Upper lobe of left lung (tissue), 6 donors: ENCODE measurements at places on chromosomes 3 and 15.

DNA sequence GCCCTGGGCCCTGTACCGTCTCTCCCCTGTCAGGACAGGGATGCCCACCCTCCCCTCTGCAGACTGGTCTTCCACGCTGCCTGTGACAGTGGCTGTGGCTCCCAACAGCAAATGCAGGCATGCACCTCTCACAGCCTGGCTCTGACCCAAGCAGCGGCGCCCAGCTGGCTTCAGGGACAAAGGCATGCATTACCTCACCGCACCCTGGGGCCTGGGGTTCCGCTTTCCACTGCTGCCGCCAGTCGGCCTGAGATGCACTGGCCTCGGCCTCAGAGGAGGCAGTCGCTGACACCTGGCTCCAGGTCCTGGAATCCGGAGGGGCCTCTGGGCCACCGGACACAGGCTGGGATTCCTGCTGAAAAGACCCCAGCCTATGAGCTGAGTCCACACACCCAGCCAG is 70.3 kb downstream of the SCN5A start:
- DNase-seq: peak; percentile 70
- H3K27ac ChIP-seq: no peak overlapping the region
- no peaks in the 10 kb centered on the region for H3K27me3 ChIP-seq
- H3K4me3 ChIP-seq: no peak overlapping the region
- H3K36me3 ChIP-seq: no peaks in the 10 kb centered on the region
- no peaks in the 10 kb centered on the region for H3K4me1 ChIP-seq

DNA sequence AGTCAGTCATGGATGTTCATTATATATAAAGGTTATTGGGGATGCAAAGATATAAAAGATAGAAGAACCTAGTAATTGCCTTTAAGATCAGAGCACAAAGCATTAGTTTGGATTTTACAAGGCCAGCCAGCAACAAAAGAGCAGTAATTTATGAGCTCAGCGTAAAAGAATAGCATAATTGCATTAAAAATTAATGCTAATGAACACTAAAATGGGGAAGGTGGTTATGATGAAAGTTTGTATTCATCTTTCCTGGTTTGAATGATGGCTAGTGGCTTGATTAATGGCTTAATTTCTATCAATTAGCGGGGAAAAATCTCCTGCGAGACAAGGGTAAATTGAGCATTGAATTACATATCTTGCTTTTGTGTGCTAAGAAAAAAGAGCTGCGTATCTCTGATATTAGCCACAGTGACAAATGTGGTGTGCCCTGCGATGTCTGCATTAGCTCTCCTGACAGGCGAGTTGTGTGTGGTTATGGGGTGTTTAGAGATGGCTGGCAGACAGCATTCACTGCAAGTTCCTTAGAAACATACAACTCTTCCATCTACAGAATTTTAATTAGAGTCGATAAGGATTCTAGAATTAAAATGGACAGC is 42.8 kb upstream of the MLF1 start:
- no peak overlapping the region for H3K4me3 ChIP-seq
- no peak for DNase-seq
- no peaks in the 10 kb centered on the region for H3K27me3 ChIP-seq
- no peak overlapping the region for H3K27ac ChIP-seq

DNA sequence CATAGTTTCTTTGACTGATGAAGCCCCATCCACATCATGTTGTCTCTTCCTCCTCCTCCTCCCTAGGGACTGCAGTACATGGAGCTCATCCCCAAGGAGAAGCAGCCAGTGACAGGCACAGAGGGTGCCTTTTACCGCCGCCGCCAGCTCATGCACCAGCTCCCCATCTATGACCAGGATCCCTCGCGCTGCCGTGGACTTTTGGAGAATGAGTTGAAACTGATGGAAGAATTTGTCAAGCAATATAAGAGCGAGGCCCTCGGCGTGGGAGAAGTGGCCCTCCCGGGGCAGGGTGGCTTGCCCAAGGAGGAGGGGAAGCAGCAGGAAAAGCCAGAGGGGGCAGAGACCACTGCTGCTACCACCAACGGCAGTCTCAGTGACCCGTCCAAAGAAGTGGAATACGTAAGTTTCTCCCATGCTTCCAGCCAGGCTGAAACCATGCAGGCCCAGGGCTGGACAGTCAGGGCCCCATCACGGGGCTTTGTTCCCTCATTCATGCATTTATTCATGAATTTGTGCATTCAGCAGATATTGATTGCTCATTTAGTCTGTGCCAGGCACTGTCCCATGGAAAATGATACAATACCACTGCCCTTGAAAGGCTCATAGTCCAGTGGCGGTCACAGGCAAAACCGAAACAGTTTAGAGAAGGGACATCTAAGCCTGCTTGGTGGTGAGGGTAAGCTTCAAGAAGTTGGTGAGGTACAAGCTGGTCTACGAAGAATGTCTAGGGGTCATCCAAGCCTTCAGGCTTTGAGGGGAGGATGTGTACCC is 47.1 kb downstream of the LMCD1 start:
- peak; percentile 43 for DNase-seq
- peaks cover 16% of the 10 kb centered on the region for H3K4me1 ChIP-seq
- H3K27ac ChIP-seq: no peak overlapping the region
- H3K27me3 ChIP-seq: no peaks in the 10 kb centered on the region

DNA sequence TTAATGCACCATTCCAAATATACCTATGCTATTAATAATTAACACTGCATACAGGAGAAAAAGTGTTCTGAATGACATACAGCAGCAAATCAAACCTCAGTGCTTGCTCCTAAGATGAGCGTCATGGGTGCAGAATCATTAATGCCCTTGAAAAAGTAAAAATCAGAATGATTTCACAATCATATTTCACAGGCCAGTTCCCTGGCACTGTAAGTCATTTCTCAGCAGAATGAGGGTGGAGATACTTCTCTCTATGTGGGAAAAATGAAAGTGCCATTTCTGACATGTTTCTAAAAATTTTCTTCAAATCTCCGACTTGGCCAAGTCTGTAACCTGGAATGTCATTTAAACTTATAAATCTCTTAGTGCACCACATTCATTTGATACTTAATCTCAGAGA is 549.8 kb upstream of the AGTR1 start:
- H3K4me3 ChIP-seq: no peak overlapping the region
- H3K27me3 ChIP-seq: no peaks in the 10 kb centered on the region
- DNase-seq: no peak

- no peak overlapping the region for H3K4me3 ChIP-seq
- peaks cover 18% of the 10 kb centered on the region for H3K36me3 ChIP-seq
- H3K27ac ChIP-seq: peak overlapping the region; percentile 80
- H3K4me1 ChIP-seq: peaks cover 20% of the 10 kb centered on the region
- no peaks in the 10 kb centered on the region for H3K27me3 ChIP-seq
Observed at GRCh38 chr15:57606816-57607215, 15.1 kb downstream of the MYZAP start.
